ENCODE measurements at places on chromosomes 6 and 20.

- no peak for DNase-seq
These were observed 32.9 kb downstream of the PNLDC1 start for GRCh38 chr6:159832946-159833345.

GRCh38 chr6:106731144-106731842 is 101.9 kb downstream of the QRSL1 start:
- no peak for DNase-seq

DNA sequence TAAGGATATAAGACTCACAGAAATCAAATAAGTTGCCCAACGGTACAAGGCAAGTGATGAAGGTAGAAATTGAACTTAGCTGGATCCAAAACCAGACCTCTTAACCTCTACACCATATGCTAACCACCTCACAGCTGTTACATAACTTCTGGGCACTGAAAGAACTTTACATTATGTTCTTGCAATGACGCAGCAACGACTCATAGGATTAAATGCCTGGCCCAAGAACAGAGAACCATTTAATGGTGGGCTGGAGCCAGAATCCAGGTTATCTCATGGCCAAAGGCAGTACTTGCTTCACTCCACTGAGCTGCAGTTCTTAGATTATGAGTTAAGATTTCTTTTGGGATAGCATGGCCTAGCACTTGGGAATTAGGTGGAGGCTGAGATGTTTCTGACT is 4.4 kb downstream of the TRMT6 start:
- no peak for DNase-seq

GRCh38 chr6:64230530-64230929 is 594.9 kb downstream of the PHF3 start:
- DNase-seq, result no peak

GRCh38 chr6:154951345-154952200 is 43.5 kb upstream of the TIAM2 start:
- no peak for DNase-seq

Measured in stimulated activated naive CD8-positive, alpha-beta T cell treated with anti-CD3 and anti-CD28 coated beads, Interleukin-15, amount 100 ng/mL, for 72 hours (primary cell).